ENCODE measurements at places on chromosomes 16 and 17.

DNA sequence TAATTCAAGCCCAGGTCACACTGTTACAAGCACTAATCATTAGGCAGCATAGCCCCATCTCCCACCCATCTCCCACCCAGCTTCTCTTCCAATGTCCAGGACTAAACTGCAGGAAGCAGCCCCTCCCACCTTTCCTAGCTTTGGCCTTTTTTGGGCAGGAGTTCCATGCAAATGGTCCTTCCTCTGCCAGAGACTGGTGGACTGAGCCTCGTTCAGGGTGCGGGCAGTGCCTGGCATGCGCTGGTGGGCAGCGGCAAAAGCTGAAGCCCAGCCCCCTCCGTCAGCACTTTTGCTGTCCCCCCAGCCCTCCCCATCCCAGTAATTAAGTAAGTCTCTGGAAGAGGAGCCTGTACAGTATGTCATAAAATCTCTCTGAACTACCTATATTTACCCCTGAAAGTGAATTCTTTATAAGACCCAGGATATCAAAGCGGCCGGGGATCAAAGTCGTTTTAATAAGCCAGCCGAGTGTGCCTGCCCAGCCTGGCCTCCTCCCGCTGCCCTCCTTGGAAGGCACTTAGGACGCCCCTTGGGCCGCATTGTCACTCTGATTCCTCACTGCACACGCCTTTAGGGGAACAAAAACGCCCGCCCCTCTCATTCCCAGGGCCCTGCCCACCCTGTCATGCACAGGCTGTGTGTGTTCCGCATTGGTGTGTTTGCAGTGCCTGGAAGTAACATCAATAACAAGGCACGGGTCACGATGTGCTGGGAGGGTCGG is 109.9 kb downstream of the IRX5 start:
- DNase-seq = no peak

GRCh38 chr17:79945591-79946255 is 89.9 kb downstream of the TBC1D16 start:
- DNase-seq = no peak

DNA sequence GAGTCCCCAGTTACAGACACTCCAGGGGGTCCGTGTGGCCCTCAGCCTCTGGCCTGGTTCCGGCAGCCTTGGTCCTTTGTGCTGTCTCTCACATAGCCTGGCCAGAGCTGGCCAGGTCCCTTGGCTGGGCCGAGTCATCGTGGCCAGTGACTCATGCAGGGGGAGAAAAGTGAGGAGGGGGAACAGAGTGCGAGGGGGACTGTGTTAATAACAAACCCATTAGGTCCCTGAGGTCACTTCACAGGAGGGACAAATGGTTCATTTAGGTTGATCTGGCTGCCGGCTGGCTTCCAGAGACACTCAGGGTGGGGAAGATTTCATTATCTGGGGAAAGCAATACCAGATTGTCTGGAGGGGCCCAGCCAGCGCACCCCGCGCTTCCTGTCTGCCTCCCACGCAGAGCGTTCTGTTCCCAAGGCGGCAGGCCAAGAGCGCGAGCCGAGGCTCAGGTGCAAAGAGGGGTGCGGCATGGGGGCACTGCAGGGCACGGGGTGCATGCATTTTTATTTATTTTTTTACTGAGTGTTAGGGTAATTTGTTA is 223.1 kb downstream of the SEC14L1 start:
- no peak for DNase-seq

DNA sequence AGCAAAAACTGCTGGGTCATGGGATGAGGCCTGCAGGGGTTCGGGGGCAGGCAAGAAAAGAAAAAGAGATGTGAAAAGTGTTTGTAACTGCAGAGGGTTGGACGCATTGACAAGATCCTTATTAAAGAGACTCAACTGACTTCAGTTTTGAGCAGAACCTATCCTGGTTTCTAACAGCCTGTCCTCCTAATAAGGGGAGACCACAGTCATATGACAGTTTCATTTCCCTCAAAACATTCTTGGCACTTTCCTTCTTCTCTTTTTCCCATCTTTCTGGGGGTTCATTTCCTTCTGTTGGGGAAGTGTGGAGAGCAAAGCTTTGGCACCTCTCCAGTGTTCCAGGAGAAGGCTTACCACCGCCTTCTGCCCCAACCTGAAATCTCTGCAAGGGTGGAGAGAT is 118.5 kb downstream of the MAF start:
- no peak for DNase-seq

DNA sequence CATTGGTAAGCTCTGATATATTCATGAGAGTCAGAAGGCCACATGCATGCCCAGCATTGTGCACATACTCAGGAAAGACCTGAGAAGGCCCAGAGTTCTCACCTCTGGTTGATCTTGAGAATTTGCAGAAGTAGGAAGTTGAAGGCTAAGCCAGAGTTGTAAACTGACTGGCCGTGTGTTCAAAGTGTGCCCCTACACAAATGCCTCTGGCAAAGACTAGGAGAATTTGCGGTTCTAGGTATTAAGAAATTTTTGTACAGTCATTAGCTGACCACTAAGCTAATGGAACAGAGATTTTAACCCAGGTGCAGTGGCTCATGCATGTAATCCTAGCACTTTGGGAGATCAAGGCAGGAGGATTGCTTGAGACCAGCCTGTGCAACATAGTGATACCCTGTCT is 25.0 kb downstream of the FBXL20 start:
- DNase-seq = no peak

- DNase-seq = no peak
Observed at GRCh38 chr16:73068541-73069401, 20.8 kb upstream of the ZFHX3 start.

GRCh38 chr17:14918540-14918939 is 346.6 kb downstream of the PMP22 start:
- DNase-seq = no peak

GRCh38 chr16:88657371-88657770 is 5.5 kb downstream of the MVD start:
- DNase-seq = no peak

All from urinary bladder (tissue), 4 donors.